Activated naive CD8-positive, alpha-beta T cell treated with anti-CD3 and anti-CD28 coated beads, Interleukin-2, amount 50 U/mL, for 16 hours (primary cell): ENCODE measurements at places on chromosomes 16 and 17.

- DNase-seq: no peak
These were observed 31.1 kb downstream of the BAIAP2 start for GRCh38 chr17:81066072-81066471.

DNA sequence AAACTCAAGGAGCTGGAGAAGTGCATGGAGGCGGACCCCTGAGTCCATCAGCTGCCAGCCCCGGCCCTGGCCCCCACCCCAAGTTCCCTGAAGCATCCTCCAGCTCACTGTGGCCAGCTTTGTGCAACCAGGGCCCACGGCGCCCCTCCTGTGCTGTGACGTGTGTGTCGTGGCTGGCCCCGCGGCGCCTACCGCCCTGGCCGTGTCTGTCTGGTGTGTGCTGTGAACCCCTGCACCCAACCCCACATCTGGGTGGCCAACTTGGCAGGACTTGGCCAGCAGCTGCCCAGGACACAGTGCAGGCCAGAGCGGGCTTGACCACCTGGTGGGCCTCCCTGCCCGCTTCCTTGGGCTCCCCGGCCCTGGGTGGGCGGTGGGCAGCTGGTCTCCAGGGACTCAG is 3.2 kb downstream of the TSR3 start:
- DNase-seq: no peak

GRCh38 chr17:22599322-22599721 is 907.0 kb downstream of the KCNJ18 start:
- no peak for DNase-seq

DNA sequence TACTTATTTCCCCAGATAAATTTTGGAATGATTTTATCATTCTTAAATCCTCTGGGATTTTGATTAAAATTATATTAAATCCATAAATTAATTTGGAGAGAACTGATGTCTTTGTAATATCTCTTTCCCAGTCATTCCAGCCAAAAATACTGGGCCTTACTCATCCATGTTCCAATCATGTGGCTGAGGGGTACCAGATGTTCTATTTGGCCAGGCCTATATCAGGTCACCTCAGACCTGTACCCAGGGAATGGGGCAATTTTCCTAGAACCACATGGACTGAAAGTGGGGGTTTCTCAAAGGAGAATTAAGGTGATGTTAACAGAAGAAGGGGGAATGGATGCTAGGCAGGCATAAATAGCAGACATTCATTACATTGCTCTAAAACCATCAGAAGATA is 7.5 kb downstream of the SNTB2 start:
- no peak for DNase-seq

- DNase-seq: no peak
These were observed 24.0 kb upstream of the SLFN5 start for GRCh38 chr17:35218915-35219314.

GRCh38 chr16:1788708-1789100 is 4.8 kb downstream of the IGFALS start:
- DNase-seq: no peak

- no peak for DNase-seq
These were observed 41.7 kb downstream of the ANKRD11 start for GRCh38 chr16:89448656-89449055.

GRCh38 chr17:60901806-60902205 is 224.2 kb downstream of the BCAS3 start:
- DNase-seq: no peak

GRCh38 chr16:87368029-87368770 is 15.4 kb downstream of the FBXO31 start:
- DNase-seq: no peak

- no peak for DNase-seq
These were observed 1.7 kb downstream of the ARHGAP27 start for GRCh38 chr17:45430738-45431530.

- no peak for DNase-seq
These were observed 27.2 kb upstream of the IL17C start for GRCh38 chr16:88610909-88611812.

DNA sequence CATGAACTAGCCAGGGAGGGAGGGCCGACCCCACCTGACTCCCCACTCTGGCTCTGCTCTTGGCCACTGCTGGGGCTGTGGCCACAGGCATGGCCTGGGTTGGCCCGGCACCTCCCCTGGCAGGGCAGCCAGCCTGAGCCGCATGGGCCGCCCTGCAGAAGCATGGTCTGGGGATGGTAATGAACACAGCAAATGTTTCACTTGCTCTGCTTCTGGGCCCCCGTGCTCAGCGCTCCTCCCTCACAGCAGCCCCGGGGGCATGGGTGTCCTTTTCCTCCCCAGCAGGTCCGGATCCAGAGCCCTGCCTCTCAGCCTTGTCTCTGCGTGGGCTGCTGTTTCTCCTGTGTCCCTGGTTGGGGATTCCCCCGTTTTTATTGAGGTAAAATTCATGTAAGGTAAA is 30.9 kb upstream of the KCNJ12 start:
- DNase-seq: no peak

DNA sequence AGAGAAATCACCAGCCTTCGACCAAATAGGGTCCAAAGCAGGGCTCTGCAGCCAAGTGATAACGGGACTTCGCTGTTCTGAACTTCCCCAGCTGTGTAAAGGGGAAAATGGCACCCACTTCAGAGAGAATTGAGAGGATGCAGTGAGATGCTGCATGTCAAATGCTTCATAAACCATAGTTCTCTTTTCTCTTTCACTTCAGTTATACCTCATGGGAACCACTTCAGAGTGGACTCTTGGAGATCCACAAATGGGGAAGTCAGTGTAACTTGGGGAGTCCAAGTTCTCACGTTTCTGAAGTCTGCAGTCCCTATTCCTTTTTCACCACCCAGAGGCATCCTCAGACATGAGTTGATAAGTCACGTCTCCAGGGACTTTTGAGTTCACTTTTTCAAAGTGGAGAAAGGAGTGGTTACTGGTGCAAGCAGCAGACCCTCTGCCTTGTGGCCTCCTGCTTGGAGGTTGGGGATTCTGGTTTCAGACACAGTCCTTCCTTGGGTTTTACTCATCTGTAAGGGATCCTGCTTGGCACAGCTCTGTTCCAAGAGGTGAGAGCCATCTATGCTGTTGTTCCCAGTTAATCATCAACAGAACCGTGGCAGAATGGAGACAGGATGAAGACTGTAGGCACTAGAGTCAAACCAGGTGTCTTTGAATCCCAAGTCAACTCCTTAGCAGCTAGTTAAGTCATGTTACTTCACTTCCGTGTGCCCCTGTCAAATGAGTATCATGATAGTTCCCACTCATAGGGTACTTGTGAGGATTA is 123.4 kb upstream of the NOL11 start:
- DNase-seq: no peak
